Stimulated activated CD4-positive, alpha-beta T cell treated with anti-CD3 and anti-CD28 coated beads, Interleukin-4, amount 100 ng/mL, for 4 hours (primary cell): ENCODE measurements at places on chromosomes 1 and 21.

DNA sequence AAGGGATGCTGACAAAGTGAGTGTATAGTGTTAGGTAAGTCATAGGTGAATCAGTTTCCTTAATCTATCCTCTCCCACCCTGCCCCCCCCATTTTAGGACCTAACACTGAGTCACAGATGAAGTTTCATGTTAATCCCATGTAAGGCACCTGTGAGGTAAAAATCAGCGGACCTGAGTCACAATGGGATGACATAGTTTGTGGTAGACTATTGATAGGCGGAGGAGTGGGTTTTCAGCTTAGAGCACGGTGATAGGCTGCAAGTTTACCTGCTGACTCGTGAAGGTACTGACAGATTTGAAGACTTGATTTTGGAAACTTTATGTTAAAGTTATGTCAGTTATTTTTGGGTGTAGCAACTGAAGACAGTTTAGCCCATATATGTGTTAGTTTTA is 1.7 kb downstream of the TOR1AIP1 start:
- DNase-seq, result peak; percentile 80

DNA sequence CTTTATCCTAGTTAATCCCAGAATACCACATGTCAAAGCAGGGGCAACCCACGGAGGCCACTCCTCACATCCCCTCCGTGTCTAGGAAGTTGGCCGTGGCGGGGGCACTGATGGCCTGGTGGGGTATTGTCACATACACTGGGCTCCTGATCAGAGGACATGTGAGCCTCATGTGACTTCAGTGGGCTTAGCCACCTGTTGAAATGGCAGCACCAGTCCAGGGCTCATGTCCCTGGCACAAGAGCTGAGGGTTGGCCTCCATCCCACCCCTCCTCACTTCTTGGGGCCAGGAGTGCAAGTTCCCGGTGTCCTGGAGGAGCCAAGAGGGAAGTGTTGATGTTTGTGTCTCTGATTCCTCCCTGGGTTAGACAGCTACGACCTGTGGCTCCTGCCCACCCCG is 313.4 kb downstream of the CAMTA1 start:
- DNase-seq, result no peak

DNA sequence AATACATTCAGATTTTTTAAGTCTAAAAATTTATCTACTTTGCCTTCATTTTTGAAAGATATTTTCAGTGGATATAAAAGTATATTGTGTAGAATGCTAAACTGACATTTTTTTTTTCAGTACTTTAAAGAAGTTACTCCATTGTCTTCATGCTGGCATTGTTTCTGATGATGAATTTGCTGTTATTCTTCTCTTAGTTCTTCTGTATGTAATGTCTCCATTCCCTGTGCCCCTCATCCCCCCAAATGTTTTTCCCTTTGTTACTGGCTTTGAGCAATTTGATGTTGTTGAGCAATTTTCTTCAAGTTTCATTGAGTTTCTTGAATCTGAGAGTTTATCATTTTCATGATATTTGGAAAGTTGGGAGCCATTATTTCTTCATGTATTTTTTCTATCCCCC is 20.8 kb upstream of the VANGL1 start:
- no peak for DNase-seq

DNA sequence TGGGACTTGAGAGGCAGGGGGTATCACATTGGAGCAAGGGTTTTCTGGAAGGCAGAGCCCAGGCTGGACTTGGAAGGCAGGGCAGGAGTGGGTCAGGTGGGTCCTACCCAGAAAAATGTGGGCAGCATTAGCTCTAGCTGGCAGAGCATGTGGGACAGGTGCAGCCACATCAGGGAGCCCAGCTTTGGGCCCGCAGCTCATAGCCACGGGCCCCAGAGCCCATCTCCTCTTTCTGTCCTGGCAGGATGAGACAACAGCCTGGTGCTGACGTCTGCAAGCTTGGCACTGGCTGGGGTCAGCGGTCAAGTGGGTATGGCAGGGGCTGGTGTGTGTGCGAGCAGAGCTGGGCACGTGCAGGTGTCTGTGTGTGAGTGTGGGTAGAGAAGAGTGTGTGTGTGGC is 154.7 kb downstream of the GRIK3 start:
- DNase-seq, result no peak

DNA sequence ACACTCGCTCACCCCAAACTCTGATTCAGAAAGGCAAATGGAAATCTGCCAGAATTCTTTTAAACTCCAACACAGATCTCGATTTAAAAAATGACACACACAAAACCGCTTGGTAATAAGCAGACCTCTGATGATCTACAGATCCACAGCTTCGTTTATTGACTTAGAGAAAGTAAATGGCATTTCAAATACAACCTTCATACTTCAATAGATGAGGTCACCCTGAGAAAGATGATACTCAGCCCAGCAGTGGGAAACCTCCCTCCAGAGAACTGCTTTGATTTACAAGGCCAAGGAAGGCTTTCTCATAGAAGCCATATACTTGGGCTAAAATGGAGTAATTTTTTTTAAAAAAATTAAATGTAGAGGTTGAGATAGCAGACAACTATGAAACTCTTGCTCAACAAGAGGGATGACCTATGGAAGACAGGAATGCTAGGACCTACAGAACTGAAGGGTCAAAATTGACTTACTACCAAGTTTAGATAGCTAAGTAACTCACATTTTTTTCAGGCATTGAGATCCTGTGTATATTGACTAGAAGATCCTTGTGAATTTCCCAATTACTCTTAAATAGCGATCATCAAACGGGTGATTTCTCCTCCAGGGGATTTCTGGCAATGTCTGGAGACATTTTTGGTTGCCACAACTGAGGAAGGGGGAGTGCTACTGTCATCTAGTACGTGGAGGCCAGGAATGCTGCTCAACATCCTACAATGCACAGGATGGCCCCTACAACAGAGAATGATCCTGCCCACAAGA is 143.9 kb downstream of the CLIC6 start:
- DNase-seq, result no peak

DNA sequence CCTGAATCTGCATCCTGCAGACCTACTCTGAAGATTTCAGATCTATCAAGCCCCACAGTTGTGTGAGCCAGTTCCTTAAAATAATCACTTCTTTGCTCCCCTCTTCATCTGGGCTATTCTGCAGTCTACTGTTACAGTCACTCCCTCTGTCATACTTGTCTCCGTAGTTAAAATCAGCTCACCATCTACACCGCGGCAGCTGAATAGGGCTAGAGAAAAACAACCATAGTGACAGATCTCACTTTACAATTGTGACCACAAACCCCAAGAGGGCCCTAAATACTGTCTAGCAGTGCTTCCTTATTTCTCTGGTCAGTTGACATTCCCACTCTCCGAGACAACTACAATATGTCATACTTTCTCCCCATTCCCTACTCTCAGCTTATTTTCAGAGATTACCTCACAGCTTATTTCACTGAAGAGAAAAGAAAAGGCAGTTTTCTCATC is 12.9 kb downstream of the DESI2 start:
- DNase-seq, result no peak

DNA sequence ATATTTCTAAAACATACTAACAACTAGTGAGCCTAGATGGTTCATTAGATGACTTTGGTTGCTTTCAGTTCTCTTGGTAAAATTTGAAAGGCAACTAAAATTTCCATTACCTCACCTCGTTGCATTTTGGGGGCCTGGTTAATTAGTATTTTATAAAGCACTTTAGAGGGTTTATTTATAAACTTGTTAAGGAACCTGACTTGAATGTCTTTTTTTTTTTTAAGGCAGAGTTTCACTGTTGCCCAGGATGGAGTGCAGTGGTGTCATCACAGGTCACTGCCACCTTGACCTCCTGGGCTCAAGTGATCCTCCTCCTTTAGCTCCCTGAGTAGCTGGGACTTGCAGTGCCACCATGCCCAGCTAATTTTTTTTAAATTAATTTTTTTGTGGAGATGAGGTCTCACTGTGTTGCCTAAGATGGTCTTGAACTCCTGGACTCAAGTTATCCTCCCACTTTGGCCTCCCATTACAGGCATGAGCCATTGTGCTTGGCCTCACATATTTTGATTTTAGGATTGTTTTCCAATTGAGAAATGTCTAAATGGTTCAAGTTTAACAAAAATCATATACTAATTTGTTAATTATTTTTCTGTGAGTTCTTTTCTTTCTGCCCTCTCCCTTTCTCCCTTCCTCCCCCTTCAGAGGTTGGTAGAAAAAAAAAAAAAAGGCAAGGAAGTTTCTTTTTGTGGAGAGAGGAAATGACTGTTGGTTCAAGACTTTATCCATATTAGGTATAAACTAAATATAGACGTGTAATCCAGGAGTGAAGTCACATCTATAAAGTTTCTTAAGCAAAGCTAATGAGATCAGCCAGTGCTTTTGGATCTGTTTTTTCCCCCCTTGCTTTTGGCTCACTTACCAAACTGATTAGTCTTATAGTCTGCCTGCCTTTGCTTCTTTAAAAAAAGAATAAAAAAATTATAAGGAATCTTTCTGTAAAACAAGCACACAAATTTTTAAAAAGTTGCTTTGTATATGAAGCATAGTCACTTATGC is 24.7 kb downstream of the CLIC4 start:
- no peak for DNase-seq
